SW480 (cell line): ENCODE measurements at places on chromosomes 6 and 20.

DNA sequence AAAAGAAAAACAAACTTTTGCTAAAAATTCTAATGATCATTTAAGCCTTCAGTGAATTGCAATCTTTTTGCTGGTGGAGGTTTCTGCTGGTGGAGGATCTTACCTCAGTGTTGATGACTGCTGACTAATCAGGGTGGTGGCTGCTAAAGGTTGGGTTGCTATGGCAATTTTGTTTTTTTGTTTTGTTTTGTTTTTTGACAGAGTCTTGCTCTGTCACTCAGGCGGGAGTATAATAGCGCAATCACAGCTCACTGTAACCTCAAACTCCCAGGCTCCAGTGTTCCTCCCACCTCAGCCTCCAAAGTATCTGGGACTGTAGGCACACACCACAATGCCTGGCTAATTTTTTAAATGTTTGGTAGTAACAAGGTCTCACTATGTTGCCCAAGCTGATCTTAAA lies 94.7 kb downstream of the ANKRD6 start:
- no peak for DNase-seq

DNA sequence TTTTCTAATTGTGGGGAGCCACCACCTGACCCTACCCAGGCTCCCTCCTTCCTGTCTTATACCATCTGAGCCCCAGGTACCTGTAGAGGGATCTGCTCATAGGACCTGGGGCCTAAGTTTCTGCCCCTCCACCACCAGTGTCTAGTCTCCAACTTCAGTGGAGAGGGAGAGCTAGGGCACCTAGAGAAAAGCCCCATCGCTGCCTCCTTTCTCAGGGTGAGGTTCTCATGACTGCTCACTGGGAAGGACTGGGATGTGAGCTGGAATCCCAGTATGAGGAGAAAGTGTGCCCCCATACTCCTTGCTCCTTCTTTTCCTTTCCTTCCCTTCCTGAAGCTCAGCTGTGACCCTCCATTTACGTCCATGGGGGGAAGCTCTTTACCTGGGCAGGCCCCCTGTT lies 231.6 kb downstream of the LRFN2 start:
- no peak for DNase-seq

GRCh38 chr6:7341989-7342742 lies 29.2 kb upstream of the SSR1 start:
- DNase-seq = peak; percentile 75

- DNase-seq = peak; percentile 55
These were observed 34.3 kb downstream of the HLA-DMB start for GRCh38 chr6:32906539-32906938.

DNA sequence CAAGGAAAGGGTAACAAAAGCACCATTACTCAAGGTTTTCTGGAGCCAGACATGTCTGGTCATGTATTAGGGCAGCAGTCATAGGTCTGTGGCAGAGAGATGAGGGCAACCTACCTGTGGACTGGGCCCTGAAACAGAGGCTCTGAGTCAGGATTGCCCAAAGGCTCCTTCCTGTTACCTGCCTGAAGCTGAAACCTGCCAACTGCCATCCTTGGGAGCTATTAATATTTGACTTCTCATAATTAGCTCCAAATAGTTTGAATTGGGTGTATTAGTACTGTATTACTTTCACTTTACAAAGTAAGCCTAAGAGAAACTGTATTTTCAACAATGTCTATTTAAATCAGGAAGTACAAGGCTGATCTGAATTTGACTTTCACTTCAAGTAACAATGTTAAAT lies 72.0 kb upstream of the TBX18 start:
- DNase-seq = no peak

GRCh38 chr6:72525821-72526510 lies 95.9 kb upstream of the KCNQ5 start:
- no peak for DNase-seq

- DNase-seq = no peak
These were observed 151.7 kb downstream of the ZFAND3 start for GRCh38 chr6:37971266-37971665.

DNA sequence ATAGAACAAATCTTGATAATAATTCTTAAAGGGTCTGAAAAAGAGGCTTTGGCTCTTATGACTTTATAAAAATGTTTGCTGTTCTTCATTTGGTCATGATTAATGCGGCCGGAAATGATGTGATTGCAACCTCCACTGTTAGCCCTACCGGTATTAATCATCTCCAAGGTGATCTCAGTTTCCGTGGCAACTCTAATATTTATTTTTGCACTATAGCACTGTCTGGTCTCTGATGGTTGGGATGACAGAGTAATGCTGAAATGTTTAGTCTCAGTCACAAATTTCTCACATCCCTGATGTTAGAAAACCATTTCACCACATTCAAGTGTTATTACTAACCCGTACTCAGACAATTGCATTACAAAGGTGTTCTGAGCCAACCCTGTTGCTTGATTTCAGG lies 87.4 kb downstream of the TMEM200A start:
- DNase-seq = no peak

GRCh38 chr20:49052334-49052733 lies 6.2 kb downstream of the CSE1L start:
- DNase-seq = peak; percentile 65

DNA sequence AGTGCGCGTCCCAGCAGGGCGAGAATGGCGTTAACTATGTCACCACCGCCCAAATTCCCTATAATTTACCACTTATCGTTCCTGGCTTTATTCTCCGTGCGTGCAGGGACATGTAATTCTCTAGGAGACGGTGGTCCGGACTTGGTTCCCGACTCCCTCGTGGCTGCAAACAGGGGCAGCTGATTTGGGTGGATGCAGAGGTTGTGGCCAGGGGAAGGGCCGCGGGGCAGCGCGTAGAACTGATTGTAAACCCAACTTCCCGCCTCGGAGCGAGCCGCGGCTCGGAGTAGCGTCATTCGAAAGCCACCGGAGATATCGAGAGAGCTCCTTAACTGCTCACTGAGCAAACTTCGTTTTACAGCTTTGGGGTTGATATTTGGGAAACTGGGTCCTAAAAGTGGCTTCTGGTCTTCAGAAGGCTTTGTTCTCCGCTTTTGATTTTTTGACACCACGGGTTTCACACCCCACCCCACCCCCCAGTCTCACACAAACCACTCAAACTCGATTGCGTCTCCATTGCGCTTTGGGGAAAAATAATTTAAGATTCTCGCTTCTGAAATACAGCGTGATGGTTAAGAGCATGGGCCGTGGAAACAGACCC lies 17.5 kb upstream of the ZSCAN9 start:
- peak; percentile 47 for DNase-seq

- no peak for DNase-seq
These were observed 8.0 kb upstream of the KCNK16 start for GRCh38 chr6:39330476-39330875.

DNA sequence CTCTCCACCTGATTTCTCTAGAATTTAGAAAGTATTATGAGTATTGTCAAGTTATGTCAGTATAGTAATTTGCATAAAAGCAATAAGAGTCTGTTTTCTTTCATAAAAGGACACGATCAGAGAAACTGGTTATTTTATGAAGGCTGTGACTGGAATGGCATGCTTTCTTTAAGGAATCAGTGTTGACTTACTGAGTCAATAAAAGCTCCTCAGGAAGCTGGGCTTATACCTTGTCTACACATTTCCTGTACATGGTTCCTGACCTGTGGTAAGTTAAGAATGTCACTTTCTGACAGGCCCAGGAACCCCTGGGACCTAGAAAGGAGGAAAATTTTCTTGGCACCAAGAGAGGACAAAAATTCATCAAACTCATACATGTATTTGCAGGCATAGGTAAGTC lies 1224.0 kb upstream of the ADGRB3 start:
- DNase-seq = no peak

DNA sequence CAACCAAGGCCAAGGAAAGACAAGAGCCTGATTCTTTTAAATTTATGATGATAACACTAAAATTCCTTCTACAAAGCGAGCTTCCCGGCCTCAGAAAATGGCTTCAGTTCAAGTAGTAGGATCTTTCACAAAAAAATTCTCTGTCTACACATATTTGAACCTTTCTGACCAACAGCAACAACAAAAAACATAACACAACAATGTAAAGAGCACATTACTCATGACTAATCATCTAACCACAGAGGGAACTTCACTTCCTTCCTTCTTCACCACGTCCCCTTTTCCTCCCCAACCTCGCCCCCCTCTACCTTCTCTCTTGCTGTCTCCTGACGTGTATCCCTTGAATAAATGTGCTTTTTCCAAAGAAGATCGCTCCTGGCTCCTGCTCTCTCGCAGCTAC lies 228.2 kb downstream of the MYLK4 start:
- DNase-seq = no peak

GRCh38 chr6:161436106-161436876 lies 162.4 kb upstream of the AGPAT4 start:
- DNase-seq = no peak

GRCh38 chr20:53428996-53429395 lies 164.6 kb downstream of the ZNF217 start:
- peak; percentile 23 for DNase-seq

- DNase-seq = no peak
These were observed 208.8 kb upstream of the TSHZ2 start for GRCh38 chr20:52763321-52763853.

GRCh38 chr6:85756982-85757381 lies 114.3 kb upstream of the SYNCRIP start:
- DNase-seq = peak; percentile 16

DNA sequence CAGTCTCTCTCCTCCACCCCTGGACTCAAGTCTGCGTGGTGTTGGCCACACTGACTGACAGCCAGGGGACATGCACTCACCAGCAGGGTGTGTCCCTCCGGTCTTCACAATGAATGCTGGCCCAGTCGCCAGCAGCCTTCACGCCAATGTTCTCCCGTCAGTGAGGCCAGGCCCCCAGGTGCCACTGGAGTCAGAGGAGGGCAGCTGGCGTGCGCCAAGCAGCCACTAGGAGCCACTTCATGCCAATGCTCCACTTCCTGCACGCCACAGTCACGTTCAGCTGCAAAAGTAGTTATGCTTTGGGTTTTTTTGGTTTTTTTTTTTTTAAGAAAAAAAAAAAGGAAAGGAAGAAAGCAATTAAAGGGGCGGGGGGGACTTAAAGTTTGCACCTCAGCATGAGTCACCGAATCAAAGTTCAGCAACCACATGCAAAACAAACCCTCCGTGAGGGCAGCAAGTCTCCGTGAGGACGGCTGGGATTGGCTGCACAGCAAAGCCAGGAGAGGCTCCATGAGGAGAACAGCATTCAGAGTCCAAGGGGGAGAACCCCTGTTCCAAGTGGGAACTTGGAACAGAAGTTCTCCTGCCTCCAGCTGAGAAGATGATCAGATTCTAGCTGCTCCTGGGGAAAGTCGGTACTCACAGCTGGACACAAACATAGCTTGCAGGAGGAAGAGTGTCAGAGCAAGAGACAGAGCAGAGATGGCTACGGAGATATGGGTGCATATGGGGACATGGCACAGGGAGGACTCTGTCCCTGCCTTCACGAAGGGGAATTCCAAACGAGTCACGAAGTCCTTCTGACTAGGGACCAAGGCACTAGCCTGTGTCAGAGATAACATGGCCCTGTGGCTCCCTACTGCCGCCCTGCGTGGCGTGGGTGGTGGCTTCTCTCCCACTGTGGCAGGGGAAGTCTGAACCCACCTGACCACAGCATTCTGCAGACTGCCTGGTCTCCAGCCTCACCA lies at the start of gene ZC3H12D:
TSS of gene ZC3H12D (minus strand) at position 282 of the 968 bp plus-strand sequence. CDS start 10,471 bp downstream, outside the sequence.
- peak; percentile 77 for DNase-seq

GRCh38 chr20:24966317-24967012 lies 17.4 kb downstream of the CST7 start:
- DNase-seq = no peak

DNA sequence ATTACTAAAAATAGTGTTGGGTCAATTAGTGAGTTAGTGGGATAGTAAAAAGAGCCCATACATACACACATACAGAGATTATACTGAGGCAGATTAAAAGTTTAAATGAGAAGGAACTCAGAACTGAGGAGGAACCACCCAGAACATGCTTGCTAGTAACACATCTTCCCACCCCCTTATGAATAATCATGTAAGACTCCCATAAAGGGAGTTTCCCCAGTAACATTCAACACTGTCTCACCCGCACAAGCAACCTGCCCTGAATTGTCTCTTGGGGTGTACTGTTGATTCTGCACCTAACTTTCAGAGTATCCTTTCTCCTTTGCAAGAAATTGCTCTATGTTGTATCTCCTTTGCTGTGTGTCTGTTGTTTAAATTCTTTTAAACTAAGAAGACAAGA lies 11.1 kb upstream of the HLA-DQB2 start:
- DNase-seq = no peak

- no peak for DNase-seq
These were observed 13.1 kb downstream of the FUCA2 start for GRCh38 chr6:143498428-143498827.

DNA sequence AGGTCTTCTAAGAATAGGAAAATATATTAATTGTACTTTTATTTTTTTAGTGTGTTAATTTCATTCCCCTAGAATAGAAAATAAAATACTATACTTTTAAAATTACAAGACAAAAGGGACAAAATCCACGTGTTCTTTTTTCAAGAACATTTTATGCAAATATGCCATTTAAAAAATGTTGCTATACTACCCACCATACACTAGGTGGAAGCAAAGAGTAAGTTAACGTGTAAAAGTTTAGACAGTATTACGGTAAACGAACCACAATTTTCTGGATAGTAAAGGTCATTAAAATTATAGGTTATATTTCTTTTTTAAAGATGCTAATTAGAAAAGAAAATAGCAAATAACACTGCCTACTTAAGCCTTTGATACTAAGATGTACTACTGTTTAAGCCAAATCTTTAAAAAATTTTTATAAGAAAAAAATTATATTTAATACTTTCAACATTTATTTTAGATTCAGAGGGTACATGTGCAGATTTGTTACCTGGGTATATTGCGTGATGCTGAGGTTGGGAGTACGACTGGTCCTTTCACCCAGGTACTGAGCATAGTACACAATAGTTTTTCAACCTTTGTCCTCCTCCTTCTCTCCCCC lies 287.6 kb downstream of the PHF3 start:
- peak; percentile 27 for DNase-seq

DNA sequence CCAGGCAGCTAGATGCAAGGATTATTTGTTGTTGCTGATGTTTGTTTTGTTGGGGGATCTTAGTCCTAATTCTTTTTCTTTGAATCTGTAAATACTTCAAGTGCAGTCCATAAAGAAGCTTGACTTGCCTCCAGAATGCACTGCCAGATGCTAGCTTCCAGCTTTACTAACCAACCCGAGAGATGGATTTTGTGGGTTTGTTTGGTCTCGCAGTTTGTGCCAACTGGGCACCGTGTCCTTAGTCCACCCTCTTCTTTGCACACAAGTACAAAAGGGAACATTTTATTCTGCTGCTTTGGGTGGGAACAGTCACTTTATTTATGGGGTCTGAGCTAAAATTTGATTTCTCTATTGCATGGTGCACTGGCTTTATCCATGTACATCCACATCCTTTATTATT lies 212.0 kb downstream of the PLCB1 start:
- no peak for DNase-seq

- DNase-seq = no peak
These were observed 40.1 kb downstream of the HECA start for GRCh38 chr6:139174961-139175360.

- DNase-seq = no peak
These were observed 7.0 kb upstream of the OSBPL2 start for GRCh38 chr20:62231292-62231691.

- no peak for DNase-seq
These were observed 318.2 kb downstream of the MAFB start for GRCh38 chr20:40370800-40371199.

GRCh38 chr6:108321253-108321747 lies 26.4 kb downstream of the AFG1L start:
- no peak for DNase-seq

GRCh38 chr6:165545806-165546205 lies 117.2 kb downstream of the PDE10A start:
- no peak for DNase-seq
